ENCODE measurements at places on chromosomes 2 and 18.
A peak's percentile ranks its signal among the peaks of the same experiment; 100 is the strongest.

DNA sequence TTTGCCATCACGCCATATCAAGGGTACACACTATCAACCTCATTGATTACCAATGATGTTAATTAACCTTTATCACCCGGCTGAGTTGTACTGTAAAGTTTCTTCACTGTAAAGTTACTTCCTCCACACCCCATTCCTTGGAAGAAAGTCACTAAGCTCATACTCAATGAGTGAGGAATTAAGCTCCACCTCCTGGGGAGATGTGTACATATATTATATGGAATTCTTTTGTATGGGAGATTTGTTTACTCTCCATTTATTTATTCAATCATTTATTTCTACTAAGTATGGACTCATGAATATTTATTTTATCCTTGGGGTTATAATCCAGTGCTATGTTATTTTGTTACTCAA is 56.8 kb downstream of the C2orf74 start:
- H3K27me3 ChIP-seq = no peaks in the 10 kb centered on the region
- no peaks in the 10 kb centered on the region for H3K36me3 ChIP-seq
- H3K27ac ChIP-seq = no peak overlapping the region
- no peak for DNase-seq

- peaks cover 84% of the 10 kb centered on the region for H3K4me1 ChIP-seq
- no peaks in the 10 kb centered on the region for H3K36me3 ChIP-seq
- H3K27me3 ChIP-seq = no peaks in the 10 kb centered on the region
- peak; percentile 89 for DNase-seq
These were observed 60.3 kb downstream of the RPIA start for GRCh38 chr2:88751768-88752167.

DNA sequence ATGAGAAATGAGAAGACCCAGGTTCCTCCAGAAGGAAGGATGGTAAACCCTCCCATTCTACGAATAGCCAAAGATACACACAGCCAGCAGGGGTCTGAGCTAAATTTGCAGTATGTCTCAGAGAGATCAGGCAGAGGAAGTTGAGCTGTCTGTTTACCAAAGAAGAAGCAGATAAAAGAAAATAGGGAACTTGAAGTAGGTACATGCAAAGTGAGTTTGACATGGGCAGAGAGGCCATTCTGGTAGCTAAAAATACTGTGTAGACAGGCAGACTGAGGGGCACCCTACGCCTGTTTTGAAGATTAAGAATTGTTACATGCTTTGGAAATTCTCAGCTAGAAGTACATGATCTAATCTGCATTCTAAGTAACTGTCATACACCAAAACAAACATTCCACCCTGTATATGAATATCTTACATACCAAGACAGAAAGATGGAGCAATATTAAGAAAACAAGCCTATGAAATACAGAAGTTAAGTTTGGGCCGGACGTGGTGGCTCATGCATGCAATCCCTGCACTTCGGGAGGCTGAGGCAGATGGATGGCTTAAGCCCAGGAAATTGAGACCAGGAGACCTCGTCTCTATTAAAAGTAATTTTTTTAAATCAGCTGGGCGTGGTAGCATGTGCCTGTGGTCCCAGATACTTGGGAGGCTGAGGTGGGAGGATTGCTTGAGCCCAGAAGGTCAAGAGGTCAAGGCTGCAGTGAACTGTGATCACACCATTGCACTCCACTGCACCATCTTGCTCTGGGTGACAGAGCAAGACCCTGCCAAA is 157.9 kb downstream of the ANKRD44 start:
- H3K27ac ChIP-seq = no peak overlapping the region
- no peak for DNase-seq
- no peak overlapping the region for H3K4me3 ChIP-seq
- H3K4me1 ChIP-seq = no peaks in the 10 kb centered on the region
- H3K27me3 ChIP-seq = no peaks in the 10 kb centered on the region

DNA sequence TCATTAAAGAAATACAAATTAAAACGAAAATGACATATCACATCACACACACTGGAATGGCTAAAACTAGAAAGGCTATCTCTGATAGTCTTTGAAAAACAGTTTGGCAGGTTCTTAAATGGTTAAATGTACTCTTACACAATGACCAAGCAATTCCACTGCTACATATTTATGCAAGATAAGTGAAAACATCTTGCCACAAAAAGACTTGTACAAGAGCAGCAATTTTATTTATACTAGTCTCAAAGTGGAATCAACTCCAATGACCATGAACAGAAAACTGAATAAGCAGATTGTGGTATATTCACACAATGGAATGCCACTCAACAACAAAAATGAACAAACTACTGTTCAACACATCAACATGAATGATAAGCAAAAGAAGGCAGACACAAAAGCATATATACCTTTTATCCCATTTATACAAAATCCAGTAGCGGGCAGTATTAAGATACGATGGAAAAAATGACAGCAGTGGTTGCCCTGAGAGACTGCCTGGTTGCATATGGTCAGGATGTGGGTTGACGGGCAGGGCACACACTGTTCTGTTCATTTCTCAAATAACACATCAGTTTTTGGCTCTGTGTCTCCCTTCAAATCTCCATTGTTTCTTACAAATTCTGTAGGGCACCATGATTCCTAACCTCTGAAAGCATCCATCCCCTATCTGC is 25.4 kb downstream of the SP100 start:
- peaks cover 40% of the 10 kb centered on the region for H3K4me1 ChIP-seq
- no peaks in the 10 kb centered on the region for H3K36me3 ChIP-seq
- no peaks in the 10 kb centered on the region for H3K27me3 ChIP-seq
- no peak overlapping the region for H3K27ac ChIP-seq

DNA sequence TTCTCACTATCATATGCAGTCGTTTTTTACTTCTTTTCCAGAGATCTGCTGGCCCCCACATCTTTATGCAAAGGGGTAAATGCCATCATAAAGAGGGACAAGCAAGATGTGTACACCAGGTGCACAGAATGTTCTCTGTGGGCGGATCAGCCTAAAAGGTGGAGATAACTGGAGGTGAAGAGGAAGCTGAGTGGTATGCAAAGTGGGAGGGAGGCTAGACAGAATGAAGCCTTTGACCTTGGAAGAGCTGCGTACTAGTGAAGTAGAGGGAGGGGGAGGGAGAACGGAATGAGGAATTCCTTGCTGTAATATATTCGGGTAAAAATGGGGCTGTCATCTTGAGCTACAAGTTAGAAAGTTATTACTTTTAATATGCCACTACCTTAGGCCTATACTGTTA is 287.5 kb upstream of the VRK2 start:
- H3K4me3 ChIP-seq = no peak overlapping the region
- H3K36me3 ChIP-seq = no peaks in the 10 kb centered on the region
- H3K27ac ChIP-seq = no peak overlapping the region
- no peaks in the 10 kb centered on the region for H3K4me1 ChIP-seq

DNA sequence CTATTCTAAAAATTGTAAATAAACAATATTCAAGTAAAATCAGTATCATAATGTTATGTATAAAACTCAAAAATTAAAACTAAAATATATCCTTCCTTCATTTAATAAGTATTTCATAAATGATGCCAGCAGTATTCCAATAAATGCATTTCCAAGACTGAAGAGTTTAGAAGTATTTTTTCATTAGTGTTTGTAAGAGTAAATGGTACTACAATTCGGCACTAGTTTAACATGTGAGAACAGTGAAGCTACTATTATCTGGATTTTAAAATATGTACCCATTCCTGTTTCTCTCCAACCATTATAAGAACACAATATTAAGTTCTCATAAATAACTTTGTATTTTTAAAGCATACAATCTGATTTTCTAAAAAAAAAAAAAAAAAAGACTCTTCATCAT is 3.3 kb downstream of the BAZ2B start:
- no peaks in the 10 kb centered on the region for H3K36me3 ChIP-seq
- peaks cover 3% of the 10 kb centered on the region for H3K4me1 ChIP-seq
- H3K4me3 ChIP-seq = 0 out of 2 replicates have a peak overlapping the region, but pooled peaks have one; percentile 88
- no peak overlapping the region for H3K27ac ChIP-seq
- DNase-seq = no peak

GRCh38 chr2:133641497-133641896 is 73.2 kb upstream of the NCKAP5 start:
- H3K4me3 ChIP-seq = no peak overlapping the region
- no peaks in the 10 kb centered on the region for H3K27me3 ChIP-seq
- H3K27ac ChIP-seq = no peak overlapping the region
- DNase-seq = no peak
- no peaks in the 10 kb centered on the region for H3K36me3 ChIP-seq

DNA sequence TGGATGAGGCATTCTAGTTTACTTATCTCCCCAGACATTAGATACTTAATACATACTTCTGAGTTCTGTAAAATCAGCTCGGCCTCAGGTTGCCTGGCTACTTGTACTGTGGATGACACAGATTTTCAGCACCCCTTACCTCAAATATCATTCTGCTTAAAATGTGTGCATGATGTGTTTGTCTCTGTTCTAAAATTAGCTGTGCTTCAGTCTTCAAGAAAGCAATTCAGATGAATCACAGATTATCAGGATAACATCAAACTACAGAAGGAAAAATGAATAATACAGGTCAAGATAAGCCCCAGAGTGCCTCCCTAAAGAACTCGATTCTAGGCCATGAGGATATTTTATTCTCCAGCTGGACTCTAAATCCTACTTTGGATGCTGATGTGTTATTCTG is 21.3 kb upstream of the MAPRE2 start:
- H3K4me3 ChIP-seq = no peak overlapping the region
- no peak overlapping the region for H3K27ac ChIP-seq
- DNase-seq = no peak
- no peaks in the 10 kb centered on the region for H3K36me3 ChIP-seq
- H3K27me3 ChIP-seq = no peaks in the 10 kb centered on the region
- no peaks in the 10 kb centered on the region for H3K4me1 ChIP-seq

DNA sequence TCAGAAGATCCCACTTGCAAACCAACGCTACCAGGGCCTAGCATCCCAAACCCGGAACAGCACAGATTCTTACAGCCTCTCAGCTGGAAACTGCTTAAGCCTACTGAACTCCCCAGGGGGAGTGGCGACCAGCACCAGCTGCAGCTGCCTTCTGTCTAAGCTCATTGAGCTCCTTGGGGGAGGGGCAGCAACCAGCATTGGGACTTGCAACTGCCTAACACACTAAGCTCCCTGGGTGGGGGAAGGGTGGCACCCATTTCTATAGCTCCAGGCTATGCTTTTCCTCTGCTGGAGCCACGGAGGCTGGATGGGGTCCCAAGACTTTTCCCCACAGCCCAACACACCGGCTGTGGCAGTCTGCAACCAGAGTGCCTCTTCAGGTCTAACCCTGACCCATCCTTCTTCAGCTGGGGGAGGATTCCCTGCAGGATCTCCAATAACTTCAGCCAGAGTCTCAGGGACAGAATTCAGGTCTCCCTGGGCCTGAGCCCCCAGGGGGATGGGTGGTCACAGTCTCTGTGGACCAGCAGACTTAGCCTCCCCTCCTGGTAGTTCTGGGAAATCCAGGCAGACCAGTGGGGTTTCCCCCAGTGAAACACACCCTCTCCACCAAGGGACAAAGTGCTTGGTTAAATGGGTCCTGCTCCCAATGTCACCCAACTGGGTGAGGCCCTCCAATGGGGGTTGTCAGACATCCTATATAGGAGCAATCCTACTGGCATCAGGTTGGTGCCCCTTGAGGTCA is 45.9 kb upstream of the ITGA4 start:
- H3K4me3 ChIP-seq = no peak overlapping the region
- no peak overlapping the region for H3K27ac ChIP-seq
- peaks cover 9% of the 10 kb centered on the region for H3K4me1 ChIP-seq
- H3K36me3 ChIP-seq = no peaks in the 10 kb centered on the region
- peak; percentile 82 for DNase-seq

GRCh38 chr18:51767293-51767692 is 569.8 kb upstream of the MEX3C start:
- no peaks in the 10 kb centered on the region for H3K27me3 ChIP-seq
- H3K4me1 ChIP-seq = peaks cover 12% of the 10 kb centered on the region
- no peak overlapping the region for H3K4me3 ChIP-seq
- H3K27ac ChIP-seq = no peak overlapping the region

GRCh38 chr2:65583061-65583460 is 150.7 kb upstream of the SPRED2 start:
- H3K27me3 ChIP-seq = no peaks in the 10 kb centered on the region
- H3K4me3 ChIP-seq = no peak overlapping the region
- no peaks in the 10 kb centered on the region for H3K4me1 ChIP-seq
- H3K27ac ChIP-seq = no peak overlapping the region
- no peak for DNase-seq
- no peaks in the 10 kb centered on the region for H3K36me3 ChIP-seq

DNA sequence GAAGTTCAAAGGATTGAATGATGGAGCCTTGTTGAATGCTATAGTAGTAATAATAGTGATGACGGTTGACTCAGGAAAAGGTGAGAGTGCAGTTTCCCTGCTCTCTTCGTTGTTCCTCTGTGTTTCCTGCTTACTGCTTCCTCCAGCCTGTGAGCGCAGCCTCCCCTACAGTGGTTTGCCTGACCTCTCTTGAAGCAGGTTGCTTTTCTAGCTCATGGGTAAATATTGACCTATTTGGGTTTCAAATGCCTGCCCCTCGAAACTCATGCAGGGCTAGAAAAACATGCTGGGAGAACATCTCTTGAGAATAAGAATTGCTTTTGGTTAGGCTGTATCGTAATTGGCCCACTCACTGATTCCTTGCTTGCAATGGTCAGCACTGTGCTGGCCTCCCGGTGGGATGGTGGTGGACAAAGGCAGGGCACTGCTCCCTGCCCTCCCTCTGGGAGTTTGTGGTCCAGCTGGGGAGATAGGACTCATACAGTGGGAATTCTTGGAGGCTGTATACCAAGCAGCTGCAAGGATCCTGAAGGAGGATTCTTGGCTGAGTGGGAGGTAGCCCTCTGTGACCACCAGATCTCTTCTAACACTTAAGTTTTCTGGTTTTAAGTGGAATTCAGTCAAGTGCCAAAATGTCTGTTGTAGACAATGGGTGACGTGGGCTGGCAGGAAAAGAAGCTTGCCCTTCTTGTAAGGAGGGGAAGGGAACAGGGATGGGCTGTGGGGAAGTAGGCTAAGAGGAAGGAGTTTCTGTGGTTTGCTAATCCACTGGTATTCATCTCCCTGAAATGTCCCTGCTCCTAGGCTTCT is 5.4 kb upstream of the RNF181 start:
- DNase-seq = no peak
- H3K4me1 ChIP-seq = no peaks in the 10 kb centered on the region
- no peak overlapping the region for H3K27ac ChIP-seq

GRCh38 chr2:230850358-230850658 is 14.4 kb upstream of the ITM2C start:
- H3K27ac ChIP-seq = no peak overlapping the region
- DNase-seq = no peak
- H3K27me3 ChIP-seq = no peaks in the 10 kb centered on the region
- H3K4me1 ChIP-seq = 0 out of 2 replicates have a peak, but pooled peaks cover 5% of the 10 kb centered on the region
- no peaks in the 10 kb centered on the region for H3K36me3 ChIP-seq
- no peak overlapping the region for H3K4me3 ChIP-seq

- no peaks in the 10 kb centered on the region for H3K27me3 ChIP-seq
- no peak overlapping the region for H3K27ac ChIP-seq
- H3K36me3 ChIP-seq = no peaks in the 10 kb centered on the region
- no peak for DNase-seq
These were observed 147.6 kb upstream of the SMAD7 start for GRCh38 chr18:49098386-49098785.

GRCh38 chr2:63870679-63871078 is 29.0 kb downstream of the UGP2 start:
- no peaks in the 10 kb centered on the region for H3K36me3 ChIP-seq
- no peak overlapping the region for H3K27ac ChIP-seq
- peaks cover 14% of the 10 kb centered on the region for H3K4me1 ChIP-seq
- H3K27me3 ChIP-seq = no peaks in the 10 kb centered on the region

GRCh38 chr2:233240897-233241296 is 10.6 kb upstream of the ATG16L1 start:
- H3K4me3 ChIP-seq = no peak overlapping the region
- H3K36me3 ChIP-seq = no peaks in the 10 kb centered on the region
- H3K27me3 ChIP-seq = no peaks in the 10 kb centered on the region

- H3K4me1 ChIP-seq = no peaks in the 10 kb centered on the region
- DNase-seq = no peak
- H3K4me3 ChIP-seq = no peak overlapping the region
- H3K27me3 ChIP-seq = no peaks in the 10 kb centered on the region
- no peak overlapping the region for H3K27ac ChIP-seq
- H3K36me3 ChIP-seq = no peaks in the 10 kb centered on the region
These were observed 97.9 kb downstream of the ATAD2B start for GRCh38 chr2:23828986-23829385.
